ENCODE measurements at places on chromosomes 3 and 15.

- no peak for DNase-seq
These were observed 22.2 kb downstream of the UACA start for GRCh38 chr15:70741107-70741531.

- no peak for DNase-seq
These were observed 20.1 kb upstream of the PLSCR5 start for GRCh38 chr3:146625186-146625775.

DNA sequence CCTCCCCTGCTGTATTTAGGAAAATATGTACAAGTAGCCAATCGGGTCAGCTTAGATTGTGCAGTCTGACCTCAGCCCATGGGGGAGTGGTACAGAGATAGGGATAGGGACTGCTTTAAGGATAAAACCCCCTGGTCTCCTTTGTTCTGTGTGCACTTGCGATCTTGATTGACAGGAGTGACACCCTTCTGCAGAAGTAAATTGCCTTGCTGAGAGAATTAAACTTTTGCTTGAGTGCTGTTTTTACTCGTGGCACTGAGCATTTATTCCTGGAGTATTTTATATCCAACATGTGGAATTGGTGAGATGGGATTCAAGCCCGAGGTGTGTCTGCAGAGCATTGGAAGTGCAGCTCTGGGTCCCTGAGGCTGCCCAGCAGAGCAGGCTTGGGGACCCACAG lies 23.9 kb upstream of the RPL32 start:
- DNase-seq, result no peak

DNA sequence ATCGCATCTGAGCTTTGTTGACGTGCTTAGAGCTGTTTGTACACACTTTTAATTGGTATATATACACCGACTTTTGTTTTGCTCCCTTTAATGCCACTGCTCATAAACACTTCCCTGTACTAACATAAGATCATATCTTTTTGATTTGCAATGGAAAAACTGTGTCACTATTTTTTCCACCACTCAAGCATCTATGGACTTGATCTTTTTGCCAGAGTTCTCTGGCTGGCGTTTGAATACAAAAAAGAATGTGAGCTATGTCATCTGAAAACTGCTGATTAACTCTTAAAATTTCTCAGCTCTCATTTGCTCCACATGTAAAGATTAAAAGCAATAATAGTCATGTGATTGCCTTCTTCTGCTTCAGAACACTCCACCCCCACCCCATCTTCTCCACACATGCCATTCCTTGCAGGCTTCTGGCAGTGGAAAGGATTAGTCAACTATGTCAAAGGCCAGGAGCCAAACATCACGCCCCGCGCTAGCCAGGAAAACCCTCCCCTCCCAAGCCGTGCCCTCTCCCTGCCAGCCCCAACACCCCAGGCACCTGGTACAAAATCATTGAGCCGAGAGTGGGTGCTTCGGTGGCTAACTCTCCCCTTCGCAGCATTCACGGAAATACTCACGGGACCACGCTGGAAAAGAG lies 123.4 kb upstream of the MEF2A start:
- no peak for DNase-seq

GRCh38 chr3:9862391-9863057 lies 17.5 kb downstream of the CIDEC start:
- peak; percentile 68 for DNase-seq

DNA sequence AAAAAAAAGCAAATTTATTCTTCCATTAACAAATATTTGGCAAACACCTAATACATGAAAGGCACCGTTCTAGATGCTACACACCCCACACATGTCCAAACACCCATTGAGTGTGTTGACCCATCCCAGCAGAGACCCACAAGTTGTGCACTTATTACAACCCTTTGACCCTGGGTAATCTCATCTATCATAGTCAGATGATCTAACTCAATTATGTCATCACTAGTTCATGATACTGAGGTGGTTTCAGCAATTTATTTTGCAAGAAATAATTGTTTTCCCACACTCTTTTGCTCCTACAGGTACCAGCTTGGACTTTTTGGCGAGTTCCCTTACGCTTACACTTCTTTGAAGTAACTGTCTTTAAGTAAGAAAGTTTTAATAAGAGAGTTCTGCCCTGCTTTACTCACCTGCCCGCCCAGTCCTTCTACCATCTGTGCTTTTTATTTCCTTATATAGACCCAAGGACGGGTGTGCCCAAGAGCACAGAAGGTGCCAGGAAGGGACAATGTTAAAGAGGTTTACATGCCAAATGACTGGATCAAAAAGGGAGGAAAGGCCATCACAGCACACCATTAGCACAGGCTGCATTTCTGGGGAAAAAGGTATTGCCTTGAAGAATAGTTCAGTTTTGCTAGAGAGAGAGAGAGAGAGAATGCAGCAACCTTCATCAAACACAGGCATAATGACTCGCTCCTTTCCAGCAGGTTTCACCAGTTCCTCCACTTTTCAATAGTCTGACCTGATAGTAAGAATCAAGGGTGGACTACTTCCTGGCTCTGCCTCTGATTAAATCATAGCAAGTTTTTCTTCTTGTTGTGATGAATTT lies 54.5 kb upstream of the ATP11B start:
- DNase-seq, result no peak

DNA sequence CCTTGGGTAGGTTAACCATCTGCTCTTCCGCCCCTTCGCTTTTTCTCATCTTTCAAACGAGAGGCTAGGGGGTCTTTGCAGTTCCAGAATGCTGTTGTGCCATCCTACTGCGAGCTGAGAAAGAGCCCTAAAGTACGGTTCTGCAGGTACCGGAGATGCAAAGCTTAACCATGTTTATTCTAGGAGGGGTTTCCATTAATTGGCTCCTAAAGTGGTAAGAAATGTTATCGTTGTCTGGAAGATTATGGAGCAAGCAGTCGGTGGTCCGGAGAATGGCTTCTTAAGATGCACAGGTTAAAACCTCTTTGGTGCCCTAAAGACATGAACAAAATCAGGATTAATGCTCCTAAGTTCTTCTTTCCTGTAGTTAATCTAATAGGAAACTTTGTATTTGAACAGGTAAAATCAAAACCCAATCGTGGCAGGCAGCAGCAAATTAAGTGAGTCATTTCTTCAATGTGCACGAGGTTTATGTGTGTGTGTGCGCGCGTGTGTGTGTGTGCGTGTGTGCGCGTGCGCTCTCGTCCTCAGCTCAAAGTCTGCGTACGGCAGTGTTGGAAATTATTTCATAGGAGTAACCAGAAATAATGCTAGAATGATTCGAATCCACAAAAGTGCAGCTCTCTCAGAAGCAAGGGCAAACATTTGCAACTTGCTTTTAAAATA lies 772 bp downstream of the FAM81A start:
- no peak for DNase-seq

DNA sequence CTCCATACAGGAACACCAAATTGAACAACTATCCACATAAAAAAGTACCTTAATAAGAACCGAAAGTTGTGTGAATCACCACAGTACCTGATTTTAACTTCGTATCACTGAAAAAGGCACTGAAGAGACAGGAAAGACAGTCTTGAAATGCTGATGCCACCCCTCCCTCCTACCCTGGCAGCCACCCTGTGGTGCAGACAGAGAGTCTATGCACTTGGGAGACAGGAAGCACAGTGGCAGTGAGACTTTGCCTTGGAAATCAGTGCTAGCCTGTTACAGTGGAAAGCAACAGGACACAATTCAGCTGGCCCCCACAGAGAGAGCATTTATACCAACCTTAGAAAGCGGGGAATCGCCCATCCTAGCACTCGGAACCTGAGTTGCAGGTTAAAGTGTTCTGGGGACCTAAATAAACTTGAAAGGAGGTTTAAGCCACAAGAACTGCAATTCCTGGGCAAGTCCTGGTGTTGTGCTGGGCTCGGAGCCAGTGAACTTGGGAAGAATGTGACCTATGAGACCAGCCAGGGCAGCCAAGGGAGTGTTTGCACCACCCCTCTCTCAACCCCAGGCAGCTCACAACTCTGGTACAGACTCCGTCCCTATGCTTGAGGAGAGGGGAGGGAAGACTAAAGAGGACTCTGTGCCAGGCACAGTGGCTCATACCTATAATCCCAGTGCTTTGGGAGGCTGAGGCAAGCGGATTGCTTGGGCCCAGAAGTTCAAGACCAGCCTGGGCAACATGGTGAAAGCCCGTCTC lies 240.1 kb downstream of the ISL2 start:
- no peak for DNase-seq

- no peak for DNase-seq
These were observed 18.5 kb upstream of the VPS39 start for GRCh38 chr15:42226648-42227047.

GRCh38 chr15:49427372-49427771 lies 4.3 kb downstream of the FGF7 start:
- DNase-seq, result no peak

DNA sequence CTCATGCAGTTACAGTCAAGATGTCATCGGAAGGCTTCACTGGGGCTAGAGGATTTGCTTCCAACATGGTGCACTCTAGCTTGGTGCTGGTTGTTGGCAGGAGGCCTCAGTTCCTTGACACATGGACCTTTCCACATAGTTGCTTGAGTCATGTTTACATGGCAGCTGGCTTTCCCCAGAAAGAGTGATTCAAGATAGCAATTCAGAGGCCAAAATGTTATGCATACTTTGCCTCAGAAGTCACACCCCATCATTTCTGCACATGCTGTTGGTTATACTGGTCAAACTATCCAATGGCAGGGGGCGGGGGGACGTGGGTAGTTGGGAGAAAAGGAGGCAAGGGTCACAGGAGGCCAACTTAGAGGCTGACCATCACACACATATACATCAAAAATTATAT lies 58.7 kb downstream of the FOXB1 start:
- no peak for DNase-seq

DNA sequence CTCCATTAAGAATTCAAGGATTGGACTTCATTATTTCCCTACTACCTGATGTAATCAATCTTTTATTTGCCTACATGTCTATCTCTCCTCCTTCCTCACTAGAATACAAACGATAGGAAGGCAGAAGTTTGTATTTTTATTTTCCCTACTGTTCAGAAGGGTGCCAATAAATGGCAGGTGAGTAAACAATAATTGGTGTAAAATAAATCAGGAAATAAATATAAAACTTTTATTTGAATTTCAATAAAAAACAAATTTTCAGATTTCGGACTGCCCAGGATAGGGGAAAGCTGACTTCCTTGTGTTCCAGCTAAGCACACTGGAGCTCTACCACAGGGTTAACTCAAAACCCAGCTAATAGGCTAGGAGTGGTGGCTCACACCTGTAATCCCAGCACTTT lies 636.3 kb upstream of the BCHE start:
- DNase-seq, result no peak

DNA sequence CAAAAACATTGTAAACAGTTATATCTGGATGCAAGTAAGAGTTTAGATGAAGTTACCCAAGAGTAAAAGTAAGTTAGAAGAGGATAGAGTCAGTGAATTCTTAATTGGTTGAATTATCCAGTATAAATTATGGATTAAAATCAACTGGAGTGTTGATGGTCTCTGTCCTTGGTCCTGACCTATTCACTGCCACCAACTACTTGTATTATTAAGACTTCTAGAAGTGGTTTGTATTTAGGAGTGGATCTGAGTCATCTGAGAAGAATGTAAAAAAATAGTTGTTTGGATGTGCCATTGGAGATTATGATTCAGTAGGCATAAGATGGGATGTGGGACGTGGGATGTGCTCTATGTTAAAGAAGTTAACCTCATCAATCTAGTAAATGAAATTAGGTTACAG lies 86.4 kb downstream of the SYNPR start:
- DNase-seq, result no peak

- no peak for DNase-seq
These were observed 27.3 kb downstream of the SLMAP start for GRCh38 chr3:57783186-57784088.

DNA sequence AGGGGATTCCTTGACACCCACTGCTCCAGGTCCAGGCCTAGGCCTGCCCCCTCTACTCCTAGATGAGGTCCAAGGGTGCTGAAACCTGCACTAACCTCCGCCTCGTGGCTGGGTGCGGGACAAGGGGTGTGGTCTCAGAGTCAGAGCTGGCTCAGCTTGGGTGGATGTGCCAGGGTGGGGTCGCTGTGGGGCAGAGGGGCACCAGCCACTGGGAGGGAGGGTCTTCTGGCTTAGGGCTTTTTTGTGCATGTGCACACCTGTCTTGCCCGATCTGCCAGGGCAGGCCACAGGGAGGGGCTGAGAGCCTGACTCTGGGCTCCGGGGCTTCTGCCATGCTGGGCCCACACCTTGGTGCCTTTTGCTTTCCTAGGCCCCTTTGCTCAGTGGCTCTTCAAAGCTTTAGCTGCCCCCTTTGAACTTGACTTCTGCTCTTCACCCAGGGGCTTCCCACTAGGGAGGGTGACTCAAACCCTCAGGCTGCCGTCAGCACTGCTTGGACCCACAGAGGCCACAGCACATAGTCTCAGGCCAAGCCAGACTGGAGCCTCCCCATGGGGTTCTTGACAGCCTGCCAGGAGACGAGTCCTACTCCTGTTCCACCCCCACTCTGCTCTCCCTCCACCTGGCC lies 73.0 kb downstream of the KLF13 start:
- DNase-seq, result no peak

GRCh38 chr15:40344631-40345120 lies 3.9 kb upstream of the CCDC9B start:
- peak; percentile 84 for DNase-seq

- DNase-seq, result no peak
These were observed 196.8 kb upstream of the AGTR1 start for GRCh38 chr3:148500881-148501280.

DNA sequence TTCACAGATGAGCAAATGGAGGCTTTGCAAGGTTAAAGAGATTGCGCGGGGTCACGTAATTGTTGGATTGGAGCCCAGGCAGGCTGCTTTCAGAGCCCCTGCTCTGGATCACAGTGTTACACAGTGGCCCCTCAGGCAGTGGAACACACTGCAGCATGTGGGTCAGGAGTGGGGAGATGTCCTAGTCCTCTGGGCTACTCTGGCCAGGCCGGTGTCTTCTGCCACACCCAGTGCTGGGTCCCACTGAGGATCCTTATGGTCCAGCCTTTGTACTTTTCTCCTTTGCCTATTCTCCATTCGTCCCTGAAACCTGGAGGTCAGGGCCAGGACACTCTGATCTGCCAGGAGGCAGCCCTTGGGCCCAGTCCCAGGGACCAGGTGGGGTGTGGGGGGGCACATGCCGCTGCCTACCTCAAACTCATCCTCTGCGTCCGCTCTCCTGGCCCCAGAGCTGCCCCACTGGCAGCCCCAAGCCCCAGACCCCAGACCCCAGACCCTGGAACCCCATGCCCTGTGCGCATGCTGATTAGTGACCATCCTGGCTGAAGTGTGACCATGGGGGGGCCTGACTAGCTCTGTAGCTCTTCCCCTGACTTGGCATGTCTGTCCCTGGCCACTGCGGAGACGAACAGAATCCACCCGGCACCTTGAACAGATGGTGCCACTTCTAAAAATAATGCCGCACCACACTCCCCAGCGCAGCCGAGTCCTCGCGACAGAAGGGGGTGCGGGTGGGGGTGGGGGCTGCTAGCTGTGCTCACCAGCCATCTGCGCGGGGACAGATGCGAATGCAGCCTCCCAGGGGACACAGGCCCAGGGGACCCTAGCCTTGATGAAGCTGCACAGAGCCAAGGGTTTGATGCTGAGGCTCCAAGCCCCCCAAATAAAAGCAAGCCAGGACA lies 41.6 kb downstream of the ATP2B2 start:
- DNase-seq, result no peak

DNA sequence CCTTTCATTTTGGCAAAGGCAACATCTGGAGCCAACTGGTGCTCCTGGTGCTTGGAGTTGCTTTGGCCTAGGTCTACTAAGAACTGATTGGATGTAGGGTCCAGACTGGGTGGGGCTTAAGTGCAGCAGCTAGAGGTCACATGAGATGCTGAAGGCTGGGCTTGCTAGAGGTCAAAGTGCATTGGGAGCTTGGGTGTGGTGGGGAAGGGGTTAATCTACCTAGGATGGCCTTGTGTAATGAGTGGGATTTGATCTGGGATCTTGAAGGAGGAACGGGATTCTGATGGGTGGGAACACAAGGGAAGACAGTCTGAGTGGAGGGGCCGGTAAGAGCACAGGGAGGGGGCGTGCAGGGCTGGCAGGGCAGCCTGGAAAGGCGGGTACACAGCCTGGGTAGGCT lies 125.5 kb downstream of the RAB11A start:
- DNase-seq, result no peak
